T-helper 1 cell (primary cell): ENCODE measurements at places on chromosomes 7 and 10.

DNA sequence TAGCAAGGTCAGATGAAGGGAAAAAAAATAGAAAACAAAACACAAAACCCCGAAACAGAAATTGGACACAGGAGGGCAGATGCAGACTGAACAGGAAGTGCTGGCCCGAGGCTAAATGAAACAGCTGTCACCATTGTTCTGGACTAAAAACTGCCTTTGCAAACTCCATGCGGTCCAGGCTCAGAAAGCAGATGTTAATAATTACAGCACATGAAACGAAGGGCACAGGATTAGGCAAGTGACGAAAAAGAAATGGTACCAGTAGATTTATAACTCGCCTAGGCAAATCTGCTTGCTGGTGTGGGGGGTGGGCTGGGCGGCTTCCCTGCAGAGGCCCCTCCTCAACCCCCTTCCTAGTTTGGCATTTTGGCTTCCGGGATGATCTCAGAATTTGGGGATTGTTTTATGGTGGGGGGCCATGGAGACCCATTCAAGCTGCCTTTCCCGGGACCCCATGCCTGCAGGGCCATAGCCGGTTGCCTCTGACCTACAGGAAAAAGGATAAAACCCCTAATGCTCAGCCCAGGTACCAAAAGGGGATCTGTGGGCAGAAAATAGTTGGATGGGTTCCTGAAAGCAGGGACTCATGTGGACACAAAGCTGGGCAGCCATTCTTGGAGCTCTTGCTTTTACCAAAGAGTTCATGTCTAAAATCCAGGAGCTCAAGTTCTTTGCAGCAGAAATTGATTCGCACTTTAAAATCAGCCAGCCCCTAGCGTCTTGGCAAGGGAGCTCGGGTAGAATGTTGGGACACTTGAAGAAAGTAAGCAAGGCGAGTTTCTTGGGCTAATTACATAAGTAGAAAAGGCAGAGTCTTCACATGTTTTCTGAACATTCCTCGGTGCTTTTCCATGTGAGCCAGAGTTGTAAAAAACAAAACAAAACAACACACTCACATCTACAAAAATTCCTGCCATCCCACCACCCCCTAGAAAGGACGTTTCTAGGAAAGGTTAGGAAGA lies 39.0 kb upstream of the EMX2 start:
- DNase-seq, result no peak

DNA sequence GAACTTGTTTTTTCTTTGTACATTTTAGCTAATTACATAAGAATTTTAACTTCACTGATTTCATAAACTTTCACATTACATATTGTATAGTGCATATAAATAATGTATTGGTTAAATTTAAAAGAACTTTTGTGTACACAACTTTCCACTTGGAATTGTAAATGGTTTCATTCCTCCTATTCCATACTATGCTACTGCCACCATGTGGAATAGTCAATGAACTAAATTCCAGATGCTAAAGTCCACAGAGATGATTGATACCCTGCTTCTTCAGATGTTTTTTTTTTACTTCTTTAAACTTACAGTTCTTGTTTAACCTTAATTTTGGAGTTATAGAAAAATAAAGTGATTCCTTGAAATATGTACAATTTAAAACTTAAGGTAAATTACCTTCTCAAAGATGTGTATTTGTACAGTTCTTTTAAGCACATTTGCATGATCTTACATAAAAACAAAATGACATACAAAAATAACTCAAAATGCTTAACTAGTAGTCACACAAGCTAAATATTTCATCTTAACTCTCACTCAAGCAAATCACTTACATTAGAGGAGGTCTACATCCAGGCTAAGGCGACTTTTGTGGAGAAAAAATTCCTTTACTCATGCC lies 247.6 kb upstream of the HGF start:
- no peak for DNase-seq

DNA sequence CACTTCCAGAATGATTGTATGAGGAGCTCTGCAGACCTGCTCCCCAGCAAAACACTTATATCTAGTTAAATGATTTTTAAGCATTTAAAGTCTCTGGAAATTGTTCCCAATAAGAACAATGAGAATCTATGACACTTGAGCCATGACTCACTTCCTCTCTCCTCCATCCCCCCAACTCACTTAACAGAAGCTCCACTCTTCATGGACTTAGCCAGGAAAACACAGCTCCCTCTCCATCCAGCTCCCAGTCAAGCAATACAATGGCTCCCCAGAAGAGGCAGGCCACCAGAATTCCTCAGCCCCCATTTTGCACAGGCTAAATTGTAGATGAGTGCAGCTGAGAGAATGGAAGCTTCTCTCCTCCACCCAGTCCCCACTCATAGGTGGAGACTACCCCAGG lies 27.0 kb downstream of the AOC1 start:
- no peak for DNase-seq

DNA sequence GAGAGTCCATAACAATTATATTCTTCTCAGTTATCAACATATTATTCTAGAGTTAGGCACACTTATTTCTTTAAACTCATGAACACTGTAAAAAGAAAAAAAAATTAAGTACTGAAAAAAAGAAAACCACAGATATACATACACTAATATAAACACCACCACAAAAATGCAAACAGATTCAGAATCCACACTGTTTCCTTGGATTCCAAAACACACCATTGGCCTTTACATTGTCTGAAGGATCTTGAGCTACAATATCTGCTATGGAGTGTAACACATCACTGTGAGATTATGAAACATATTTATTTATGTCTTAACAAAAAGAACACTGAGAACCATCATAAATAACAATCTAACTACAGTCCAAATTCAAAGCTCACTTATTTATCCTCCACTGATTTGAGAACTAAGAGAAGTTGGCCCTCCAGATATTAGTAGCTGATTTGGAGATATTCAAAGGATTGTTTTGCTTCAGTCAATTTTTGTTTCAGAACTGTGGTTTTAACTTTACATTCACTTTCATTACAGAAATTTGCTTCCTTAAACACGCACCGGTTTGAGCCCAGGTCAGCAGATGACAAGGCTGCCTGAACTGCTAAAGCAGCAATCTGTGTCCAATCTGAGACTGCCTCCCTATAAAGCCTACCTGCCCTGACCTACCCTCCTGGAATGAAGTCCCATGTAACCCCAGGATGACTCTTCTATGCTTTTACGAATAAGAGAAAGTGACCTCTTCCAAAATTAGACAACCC lies 47.0 kb upstream of the CDK1 start:
- peak; percentile 74 for DNase-seq

DNA sequence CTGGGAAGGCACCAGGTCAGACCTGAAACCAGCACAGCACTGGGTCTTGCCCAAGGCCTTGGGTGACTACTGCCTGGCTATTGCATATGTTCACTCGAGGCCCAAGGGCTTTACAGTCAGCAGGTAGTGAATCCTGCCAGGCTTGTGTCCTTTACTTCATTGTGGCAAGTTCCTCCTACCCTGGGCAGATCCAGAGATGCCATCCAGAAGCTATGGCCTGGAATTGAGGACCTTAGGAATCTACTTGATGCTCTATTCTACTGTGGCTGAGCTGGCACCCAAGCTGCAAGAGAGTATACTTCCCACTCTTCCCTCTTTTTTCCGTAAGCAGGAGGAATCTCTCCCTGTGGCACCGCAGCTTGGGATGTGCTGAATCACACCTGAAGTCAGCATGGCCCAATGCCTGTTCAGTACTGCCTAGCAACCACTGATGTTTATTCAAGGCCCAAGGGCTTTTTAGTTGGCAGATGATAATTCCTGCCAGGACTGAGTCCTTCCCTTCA lies 246.7 kb upstream of the CTBP2 start:
- DNase-seq, result no peak

DNA sequence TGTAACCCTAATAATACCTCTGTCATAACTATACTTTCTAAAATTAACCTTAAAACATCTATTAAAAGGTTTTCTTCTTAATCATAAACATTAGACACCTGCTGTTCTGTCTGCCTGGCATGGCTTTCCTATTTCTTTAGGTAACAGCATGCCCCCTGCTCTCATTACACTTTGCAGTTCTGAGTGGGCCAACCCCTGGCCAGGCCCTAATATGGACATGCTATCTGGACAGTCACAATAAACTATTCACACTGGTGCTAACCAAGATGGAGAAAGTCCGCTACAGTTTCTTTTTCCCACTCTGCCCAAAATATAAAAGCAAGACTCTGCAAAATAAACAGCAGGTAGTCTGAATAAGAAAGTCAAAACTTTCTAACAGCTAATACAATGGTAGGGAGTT lies 84.0 kb downstream of the ELAPOR2 start:
- DNase-seq, result no peak
